ENCODE measurements at places on chromosomes 6 and 20.
A peak's percentile ranks its signal among the peaks of the same experiment; 100 is the strongest.

GRCh38 chr6:130610303-130610702 is 216.9 kb upstream of the SMLR1 start:
- DNase-seq: no peak

DNA sequence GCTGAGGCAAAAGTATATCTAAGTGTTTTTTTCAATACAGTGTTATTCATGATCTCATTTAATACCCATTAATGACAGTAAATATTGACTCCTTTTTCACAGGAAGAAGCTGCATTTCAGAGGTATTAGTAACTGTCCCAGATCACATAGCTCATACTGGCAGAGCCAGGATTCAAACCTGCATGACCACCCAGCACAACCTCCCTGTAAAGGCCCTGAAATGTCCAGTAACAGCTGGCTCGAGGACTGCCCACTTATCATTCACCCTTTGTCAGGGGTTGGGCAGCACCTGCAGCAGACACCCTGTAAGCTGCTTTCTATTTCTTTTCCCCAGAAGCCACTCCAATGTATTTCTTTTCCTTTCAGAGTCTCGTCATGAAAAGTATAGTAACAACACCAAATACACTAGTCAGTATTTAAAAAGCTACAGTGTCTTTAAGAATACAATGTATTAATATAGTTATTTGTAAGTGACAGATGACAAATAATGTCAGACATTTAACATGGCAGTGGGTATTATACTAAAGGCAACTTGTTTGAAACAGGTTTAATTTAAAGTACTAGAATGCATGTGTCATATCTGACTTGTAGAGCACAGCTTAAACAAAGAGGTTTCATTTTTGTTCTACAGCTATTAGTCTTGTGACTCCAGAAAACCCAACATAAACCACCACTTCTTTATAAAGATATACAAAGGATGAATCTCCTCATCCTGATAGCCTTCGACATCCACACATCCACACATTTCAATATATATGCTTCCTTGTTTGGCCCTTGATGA is 841.6 kb upstream of the GJE1 start:
- no peak for DNase-seq

DNA sequence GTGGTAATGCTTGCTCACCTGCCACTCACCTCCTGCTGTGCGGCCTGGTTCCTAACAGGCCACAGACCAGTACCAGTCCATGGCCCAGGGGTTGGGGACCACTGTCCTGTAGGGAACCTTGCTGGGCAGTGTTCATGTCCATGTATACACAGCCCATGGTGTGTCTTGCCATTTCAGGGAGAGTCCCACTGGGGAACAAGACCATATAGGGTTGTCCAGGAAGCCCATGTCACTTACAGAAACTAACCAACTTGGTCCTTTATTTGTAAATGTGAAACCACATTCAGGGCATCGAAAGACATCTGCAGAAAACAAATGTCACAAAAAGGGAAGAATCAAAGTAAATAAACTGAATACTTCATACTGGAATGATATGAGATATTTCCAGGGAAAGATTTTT is 179.1 kb downstream of the NFATC2 start:
- DNase-seq: peak; percentile 44

DNA sequence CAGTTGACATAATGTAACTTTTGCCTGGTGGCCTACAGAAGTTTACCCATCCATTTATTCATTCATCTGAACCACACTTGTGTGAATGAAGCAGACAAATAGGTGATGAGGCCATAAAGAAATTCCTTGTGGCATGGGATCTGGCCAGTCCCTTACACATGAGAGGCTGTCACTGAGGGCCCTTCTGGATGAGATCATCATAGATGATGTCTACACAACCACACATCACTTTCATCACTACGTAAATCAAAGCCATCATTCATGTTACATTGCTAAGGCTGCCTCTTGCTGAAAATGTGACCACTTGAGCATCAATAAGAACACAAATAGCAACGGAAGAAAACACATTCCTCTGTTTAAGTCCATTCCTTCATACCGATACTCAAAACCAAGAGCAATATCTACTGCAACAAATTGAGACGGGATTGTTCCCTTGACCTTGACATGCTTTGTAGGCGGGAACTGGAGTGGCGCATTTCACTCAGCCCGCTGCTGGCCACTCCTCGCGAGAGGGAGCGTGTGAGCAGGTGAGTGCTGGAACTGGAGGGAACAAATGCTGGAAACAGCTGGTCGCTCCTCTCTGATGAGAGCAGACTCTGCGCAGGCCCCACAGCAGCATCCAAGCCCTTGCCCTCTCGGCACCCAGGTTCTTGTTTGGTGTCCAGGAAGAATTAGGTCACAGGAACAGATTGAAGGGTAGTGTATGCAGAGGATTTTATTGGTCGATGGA is 49.3 kb downstream of the FAM50B start:
- DNase-seq: no peak

GRCh38 chr6:16481697-16482399 is 243.5 kb downstream of the GMPR start:
- peak; percentile 73 for DNase-seq

- DNase-seq: peak; percentile 32
These were observed 365.8 kb upstream of the HSF2 start for GRCh38 chr6:122033564-122034181.

DNA sequence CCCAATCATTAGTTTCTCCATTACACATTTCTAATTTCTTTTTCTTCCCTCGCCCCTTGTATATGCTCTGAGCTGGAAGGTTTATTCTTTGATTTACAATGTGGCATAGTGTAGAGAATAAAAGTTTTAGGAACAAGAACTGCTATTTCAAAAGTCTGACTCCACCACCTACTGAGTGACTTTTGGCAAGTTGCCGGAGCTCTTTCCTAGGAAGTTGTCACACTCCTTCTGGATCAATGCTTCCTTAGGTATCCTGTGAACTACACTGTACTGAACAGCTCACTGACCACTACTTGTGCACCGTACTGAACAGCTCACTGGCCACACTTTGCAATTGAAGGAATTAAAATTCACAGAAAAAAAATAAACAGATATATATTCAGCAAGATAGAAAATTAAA is 458.2 kb downstream of the FRK start:
- DNase-seq: no peak

- no peak for DNase-seq
These were observed 48.3 kb upstream of the PROKR2 start for GRCh38 chr20:5364997-5365597.

DNA sequence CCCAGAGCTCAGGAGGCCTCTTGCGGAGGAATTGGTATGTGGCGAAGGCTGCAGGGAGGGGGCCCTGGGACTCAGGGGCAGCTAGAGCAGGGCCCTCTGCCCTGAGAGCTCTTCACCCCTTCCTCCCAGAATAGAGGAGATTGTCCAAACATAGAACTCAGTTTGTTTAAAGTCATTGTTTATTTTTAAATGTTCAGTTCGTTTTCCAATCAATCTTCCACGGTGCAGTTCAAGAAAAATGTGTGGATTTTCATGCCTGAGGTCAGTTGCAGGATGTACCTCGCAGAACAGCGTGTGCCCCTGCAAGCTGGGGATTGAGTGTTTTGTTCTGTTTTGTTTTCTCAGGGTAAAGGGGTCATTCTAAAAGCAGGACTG is 37.2 kb downstream of the MGME1 start:
- no peak for DNase-seq

GRCh38 chr6:101940391-101940790 is 546.9 kb downstream of the GRIK2 start:
- DNase-seq: no peak

GRCh38 chr20:26279238-26279637 is 582.6 kb upstream of the ZNF337 start:
- DNase-seq: no peak

DNA sequence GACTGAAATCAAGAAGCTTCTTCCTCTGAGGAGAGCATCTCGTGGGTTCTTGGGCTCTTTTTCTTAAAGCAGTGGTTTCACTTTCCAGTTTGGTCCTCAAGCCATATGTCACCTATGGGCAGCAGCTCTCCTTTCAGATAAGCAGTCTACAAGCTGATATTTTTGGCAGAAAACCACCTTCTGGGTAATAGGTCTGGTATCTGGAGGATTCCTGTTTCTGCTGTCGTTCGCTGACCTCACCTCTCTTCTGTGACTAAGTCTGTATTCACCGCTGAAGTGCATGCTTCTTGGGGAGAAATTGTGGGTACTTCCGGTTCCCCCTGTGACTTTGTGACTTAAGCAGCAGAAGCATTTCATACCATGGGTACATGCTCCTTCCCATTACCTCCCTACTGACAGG is 193.6 kb downstream of the EDN1 start:
- peak; percentile 73 for DNase-seq

- peak; percentile 9 for DNase-seq
These were observed 180.3 kb downstream of the ANKRD60 start for GRCh38 chr20:58048096-58048702.

DNA sequence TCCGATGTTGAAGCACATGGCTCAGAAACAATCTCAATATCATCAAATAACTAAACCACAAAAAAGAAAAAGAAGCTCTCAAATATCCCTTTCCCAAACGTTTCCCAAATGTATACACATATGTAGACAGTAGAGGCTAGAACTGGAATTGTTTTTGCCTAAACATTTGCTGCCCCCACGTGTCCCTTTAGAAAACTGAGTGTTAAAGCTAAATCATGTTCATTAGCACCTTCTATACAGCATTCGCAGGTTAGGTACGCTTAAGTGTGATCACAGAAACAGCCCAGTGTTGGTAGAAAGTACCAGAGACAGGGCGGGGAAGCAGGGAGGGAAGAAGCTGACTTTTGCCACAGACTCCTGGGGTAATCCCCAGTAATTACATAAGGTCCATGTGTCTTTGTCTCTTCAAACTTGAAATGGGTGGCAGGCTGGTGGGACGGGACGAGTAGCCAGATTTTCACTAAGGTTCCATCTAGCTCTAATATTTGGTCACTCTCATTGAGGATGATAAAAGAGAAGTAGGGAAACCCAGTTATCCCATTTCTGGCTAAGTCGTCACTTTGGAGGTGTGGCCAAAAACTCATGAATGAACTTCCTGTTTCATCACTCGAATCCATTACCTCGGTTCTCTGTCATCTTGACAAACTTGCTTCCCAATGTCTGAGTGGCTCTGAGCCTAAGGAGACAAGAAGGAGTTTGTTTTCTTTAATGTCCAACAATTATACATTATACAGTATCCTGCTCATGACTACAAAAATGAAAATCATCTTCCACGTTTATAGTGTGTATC is 15.0 kb upstream of the TFAP2A start:
- DNase-seq: peak; percentile 69

- DNase-seq: no peak
These were observed 158.1 kb downstream of the TBXT start for GRCh38 chr6:166009385-166010031.

DNA sequence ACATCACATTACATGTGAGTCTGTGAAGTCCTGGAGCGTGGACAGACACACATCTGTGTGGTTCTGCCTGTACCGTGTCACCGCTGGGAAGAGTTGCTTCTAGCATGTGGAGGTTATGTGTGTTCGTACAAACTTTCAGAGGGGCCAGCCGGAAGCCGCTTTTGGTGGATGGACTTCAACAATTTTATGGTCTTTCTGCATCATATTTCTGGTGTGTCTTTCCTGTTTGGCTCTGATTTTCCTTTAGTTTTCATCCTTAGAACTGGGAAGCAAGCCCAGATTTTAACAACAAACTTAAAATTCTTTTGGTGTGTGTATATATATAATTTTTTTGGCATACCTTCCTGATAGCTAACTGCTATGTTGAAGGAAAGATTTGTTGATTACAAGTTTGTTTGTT is 71.2 kb downstream of the TIAM2 start:
- DNase-seq: no peak

DNA sequence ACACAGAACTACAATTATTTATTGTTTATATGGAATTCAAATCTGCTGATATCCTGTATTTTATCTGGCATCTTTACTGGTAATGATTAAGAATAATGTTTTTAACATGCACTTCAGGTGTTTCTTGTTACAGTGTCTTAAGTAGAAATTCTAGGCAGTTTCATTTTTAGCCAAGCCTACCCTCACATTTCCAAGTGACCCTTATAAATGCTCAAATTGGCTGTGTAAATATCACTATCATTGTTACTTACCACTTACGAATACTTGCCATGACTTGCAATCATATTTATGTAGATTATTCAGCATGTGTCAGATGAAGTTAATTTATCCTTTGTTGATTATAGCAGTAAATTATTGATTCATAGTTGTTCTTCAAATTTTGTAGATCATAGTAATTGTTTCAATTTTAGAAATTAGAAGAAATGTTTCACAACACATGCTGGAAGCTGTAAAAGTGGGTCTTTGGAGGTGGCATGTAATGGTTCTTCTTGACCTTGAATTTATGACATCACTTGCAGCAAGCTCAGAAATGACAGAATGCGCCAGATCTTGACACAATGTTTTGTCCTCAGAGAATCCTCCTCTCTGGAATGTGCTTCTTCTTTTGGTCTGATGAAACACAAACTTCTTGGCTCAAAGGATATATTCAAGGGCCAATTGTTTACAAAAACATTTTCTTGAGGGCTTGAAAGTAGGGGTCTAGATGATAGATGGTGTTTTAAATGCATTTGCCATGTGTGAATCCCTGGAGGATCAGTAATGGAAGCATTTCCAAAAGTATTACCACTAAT is 471.8 kb downstream of the COL12A1 start:
- no peak for DNase-seq

DNA sequence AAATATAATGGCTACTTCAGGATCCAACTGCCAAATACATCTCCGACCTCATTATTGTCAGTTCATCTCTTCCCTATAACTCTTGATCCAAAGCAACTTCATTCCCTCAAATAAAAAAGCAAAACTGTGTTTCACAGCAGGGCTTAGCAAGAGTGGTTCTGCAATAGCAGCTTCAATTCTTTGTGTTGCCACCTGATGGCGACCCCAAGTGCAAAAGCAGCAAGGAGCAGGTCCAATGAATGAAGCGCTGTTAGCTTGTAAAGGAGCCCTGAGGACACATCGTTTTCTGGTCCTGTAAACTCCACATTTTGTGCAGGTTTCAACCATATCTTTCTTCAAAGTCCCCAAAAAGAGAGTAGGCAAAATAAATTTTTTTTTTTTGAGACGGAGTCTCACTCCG is 19.6 kb downstream of the RTN4IP1 start:
- DNase-seq: peak; percentile 52

DNA sequence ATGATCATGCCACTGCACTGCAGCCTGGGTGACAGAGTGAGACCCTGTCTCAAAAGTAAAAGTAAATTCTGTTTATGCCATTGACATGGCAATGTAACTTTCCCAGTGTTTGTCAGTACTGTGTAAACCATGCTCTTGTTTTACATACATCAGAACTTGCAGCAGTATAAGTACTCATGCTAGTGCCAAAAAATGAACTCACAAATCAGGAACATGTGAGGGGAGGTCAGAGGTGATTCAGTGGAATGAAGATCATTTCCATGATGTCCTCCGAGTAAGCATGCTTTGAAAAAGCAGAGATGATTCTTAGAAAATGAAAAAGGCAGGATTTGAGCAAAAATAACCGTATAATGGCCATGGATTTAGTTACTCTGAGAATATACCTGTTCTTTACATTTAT is 81.9 kb downstream of the ANKS1A start:
- DNase-seq: no peak

DNA sequence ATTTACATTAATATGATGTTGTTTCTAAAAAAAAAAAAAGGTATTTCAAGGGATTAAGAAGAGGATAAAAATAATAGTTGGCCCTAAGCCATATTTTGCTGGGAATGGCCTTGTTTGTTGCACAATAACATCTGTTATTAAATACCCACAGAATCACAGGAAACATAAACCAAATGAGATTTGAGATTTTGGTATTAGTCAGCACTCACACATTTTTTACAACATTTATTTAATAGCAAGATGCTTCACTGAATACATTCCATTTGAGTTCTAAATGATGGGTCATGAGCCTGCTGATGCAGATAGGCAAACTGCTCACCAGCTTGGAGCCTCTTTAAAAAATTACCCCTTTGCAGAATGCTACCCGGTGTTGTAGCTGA is 92.9 kb upstream of the ENPP5 start:
- no peak for DNase-seq
